Cortex of kidney (tissue), 1 donor: ENCODE measurements at places on chromosomes 16 and 17.

- no peak for DNase-seq
These were observed 469.6 kb downstream of the SOX9 start for GRCh38 chr17:72590382-72590781.

GRCh38 chr17:30576326-30576861 lies 99.2 kb downstream of the GOSR1 start:
- no peak for DNase-seq

- no peak for DNase-seq
These were observed 394.1 kb downstream of the SOX9 start for GRCh38 chr17:72514891-72515290.

DNA sequence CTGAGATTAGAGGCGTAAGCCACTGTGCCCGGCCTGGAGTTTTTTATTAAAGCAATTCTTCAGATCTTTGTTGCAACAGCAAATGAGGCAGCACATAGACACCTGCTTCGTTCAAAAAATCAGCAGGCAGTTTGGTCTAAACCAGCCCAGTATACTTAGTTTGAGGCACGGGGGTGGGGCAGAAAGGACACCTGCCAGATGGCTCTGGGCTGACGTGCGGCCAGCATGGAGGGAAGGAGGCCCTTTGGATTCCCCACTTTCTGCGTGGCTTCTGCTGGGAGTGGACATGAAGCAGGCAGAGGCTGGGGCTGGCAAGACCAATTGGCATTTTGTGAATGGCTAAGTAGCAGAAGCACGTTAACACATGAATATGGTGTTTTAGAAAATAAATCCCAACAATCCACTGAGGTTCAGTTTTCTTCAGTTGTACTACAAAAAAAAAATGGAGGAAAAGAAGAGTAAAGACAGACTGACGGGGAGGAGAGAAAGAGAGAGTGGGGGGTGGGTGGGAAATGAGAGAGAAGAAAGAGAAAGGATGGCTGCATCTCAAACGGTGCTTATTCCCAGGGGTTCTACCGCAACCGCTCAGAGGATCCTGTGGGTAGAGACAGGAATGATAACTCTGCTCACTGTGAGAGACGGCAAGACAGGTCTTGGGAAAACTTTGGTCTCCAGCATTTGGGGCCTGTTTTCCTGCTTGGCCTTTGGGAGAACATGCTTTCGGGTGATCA lies 16.3 kb downstream of the C16orf46 start:
- no peak for DNase-seq

DNA sequence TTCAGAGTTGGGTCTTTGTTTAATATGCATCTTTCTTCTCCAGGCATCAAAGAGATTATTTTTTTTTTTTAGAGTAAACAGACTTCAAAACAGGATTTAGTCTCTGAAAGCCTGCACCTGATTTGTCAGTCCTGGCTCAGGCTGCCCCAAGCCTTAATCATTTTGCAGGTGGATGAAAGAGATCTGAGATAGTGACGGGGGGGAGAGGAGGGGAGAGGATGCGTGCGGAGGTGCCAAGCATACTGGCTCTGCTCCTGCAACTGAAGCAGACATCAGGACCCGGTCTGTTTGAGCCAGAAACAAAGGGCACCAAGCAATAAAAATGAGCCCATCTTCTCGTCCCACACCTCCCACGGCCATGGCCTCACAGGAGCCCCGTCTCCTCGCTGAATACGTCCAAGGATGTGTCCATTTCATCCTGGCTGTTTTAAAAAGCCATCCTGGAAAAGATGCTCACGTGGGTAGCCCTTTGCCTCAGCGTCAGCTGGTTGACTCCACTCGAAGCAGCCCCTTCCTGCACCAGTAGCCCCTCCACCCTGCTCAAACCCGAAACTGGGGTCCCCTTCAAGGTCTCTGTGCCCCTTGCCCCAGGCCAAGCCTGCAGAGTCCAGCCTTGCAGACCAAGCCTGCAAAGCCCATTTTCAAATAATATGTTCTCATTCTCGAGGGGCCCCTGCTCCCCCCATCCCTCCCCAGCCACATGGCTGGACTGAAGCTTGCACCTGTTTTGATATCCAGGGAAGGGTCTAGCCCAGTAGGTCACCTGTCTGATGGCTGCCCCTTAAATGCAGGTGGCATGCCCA lies 84.8 kb upstream of the TNRC6C start:
- no peak for DNase-seq

DNA sequence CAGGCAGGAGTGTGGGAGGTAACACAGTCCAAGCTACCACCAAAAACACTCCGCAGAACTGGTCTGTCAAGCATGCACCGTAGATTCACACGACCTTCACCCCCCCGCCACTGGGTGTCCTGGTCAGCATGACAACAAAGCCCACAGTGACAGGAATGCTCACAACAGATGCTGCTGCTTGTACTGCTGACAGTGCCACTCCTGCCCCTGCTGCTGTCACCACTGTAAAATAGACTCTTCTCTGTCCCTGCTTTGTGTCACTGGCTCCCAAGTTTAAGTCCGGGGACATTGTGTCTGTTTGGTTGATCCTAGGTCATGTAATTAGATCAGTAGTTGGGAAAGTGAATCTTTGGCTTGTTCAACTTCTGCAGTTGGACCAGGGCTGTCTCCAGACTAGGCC lies 7.0 kb upstream of the ODF4 start:
- DNase-seq = no peak

DNA sequence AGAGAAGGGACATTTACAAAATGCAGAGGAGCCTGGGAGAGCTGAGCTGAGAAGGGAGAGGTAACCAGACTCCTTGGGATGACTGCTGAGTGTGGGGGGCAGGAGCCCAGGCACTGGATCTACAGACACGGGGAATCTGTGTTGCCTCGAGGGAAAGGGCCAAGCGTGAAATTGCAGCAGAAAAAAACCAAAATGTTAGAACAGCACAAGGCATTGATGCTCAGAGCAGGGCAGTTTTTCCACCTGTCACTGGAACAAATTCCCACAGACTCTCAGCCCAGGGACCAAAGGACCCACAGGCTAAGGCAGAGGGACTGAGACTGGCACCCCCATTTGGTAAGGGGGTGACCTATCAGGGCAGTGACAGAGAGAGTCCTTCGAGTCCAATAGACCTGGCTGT lies 2.0 kb downstream of the PITPNM3 start:
- no peak for DNase-seq
